ENCODE measurements at places on chromosomes 3 and 15. TPM values are rescaled to one million over a fixed set of nuclear protein-coding genes. Genes with fewer than 3 reads are reported as not detected.

GNAT1 gene
- total RNA-seq = not detected

EPHA6 gene
- total RNA-seq = 0.46 TPM

DYNLT2B gene
- 19.5 TPM for total RNA-seq

GRCh38 chr3:56415652-56416051 is 52.6 kb downstream of the ERC2 start:
- DNase-seq = no peak

DNA sequence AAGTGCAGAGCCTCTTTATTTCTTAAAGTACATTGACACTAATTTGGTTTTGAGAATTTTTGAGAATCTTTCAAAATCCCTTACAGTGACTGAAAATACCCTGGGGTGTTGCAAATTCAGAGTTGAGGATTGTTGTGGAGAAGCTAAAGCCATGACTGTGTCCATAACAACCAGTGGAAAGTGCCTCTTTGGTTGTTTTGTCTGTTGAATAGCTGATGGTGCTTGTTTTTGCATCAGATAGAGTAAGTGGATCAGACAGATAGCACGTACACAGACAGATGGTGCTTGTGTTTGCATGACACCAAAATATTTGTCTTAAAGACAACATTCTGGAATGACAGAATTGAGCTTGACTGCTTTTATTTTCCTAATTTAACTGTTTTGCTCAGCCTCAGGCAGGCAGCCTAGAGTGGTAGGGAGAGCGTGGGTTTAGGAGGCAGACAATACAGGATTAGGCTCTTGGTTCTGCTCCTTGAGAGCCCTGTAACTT is 265.0 kb downstream of the IL20RB start:
- no peak for DNase-seq

DNA sequence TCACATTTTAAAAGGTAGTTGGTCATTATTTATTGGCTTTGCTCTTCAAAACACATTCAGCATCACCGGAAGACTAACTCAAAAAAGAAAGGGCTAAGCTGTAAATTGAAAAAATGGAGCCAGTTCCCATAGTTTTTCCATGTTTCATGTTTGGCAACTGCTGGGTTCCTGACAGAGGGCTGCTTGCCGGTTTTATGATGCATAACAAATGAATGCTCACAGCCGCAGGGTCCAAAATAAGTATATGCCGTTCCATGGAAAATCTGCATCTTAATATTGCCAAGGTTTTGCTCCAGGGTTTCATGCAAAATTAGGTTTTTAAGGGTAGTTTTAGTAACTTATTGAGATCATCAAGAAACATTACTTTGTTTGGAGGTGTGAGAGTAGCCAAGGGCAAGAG is 15.8 kb downstream of the SLC12A1 start:
- no peak for DNase-seq

DNA sequence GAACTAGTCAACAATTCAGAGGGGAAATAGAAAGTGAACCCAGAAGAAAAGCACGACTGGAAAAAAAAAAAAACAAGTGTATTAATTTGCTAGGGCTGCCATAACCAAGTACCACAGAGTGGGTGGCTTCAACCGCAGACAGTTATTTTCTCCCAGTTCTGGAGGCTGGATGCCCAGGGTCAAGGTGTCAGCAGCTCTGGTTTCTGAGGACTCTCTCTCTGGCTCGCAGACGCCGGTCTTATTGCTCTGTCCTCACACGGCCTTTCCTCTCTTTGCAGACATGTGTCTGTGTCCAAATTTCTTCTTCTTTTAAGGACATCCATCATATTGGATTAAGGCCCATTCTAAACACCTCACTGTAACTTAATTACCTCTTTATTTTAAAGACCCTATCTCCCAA is 291.8 kb downstream of the XXYLT1 start:
- no peak for DNase-seq
